ENCODE measurements at places on chromosomes 16 and 17.

DNA sequence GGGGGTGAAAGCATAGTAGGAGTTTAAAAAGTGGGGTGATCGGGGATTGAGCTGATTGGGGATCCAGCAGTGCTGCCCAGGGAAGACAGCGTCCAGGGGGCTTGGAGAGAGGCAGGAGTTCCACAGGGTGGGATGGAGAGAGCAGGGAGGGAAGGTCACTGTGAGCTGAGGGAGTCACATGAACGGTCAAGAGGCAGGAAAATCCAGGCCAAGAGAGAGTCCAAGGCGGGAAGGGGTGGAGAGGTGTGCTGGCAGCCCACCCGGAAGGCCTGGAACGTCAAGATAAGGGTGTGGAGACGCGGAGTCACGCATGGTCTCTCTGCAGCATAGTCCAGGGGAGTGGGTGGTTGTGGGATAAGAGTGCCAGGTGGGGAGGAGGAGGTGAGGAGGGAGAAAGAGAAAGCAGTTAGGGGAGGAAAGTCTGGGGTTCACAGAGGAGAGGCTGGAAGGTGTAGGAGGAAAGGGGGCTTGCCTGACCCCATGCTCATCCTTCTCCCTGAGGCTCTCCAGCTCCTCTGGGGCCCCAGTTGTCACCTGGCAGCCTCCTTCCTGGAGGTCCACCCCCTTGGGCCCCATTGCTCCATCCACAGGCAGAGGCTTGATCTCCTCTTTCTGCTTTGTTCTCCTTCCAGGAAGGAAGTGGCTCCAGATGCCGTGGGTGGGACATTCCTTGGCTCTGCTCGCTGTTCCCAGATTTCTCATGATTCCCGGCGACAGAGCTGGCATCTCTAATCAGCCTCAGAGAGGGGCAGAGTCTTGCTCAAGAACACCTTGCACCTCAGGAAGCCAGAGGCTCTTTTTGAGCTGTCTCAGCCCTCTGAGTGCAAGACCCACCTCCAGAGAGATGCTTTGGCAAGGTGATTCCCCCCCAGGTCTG lies 28.7 kb downstream of the CCR7 start:
- no peak for DNase-seq

DNA sequence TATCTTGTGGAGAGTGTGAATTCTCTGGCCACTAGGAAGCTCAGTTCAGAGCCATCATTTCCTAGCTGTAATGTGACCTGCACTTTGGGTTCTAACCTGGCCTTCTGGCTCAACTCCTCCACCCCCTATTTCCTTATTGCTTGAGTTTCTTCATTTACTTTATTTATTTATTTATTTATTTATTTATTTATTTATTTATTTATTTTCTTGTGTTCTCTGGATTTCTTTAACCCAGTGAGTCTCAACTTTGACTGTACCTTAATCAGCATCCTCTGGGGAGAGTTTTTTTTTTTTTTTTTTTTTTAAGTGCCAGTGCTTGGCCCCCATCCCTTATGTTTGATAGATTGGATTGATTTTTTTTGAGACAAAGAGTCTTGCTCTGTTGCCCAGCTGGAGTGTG lies 18.1 kb downstream of the EPN2 start:
- no peak for DNase-seq

DNA sequence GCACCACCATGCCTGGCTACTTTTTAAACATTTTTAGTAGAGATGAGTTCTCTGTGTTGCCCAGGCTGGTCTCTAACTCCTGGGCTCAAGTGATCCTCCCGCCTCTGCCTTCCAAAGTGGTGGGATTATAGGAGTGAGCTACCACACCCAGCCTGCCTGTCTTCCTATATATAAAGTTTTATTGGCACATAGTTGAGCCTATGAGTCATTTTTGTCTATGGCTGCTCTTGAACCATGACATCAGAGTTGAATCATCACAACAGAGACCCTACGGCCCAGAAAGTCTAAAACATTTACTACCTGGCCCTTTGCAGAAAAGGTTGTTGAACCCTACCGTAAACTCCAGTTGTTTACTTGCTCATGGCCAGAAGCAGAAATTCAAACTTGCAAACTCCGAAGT lies 7.9 kb downstream of the SEPTIN12 start:
- DNase-seq: peak; percentile 28

DNA sequence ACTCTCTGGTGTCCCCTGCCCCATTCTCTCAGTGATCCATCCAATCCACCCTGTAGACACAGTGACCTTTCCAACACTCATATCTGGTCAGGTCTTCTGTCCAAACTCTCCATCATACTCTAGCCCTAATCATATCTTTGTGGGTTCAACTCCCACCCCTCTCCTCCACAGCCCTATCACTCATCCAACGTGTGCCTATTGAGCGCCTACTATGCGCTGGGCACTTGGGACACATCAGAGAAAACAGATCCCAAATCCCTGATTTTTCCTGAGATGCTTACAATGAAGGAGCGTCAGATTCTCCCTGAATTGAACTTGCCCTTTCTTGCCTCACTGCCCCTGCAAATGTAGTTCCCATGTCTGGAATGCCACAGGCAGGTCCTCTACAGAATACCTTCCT lies 1.8 kb downstream of the DCTPP1 start:
- no peak for DNase-seq

DNA sequence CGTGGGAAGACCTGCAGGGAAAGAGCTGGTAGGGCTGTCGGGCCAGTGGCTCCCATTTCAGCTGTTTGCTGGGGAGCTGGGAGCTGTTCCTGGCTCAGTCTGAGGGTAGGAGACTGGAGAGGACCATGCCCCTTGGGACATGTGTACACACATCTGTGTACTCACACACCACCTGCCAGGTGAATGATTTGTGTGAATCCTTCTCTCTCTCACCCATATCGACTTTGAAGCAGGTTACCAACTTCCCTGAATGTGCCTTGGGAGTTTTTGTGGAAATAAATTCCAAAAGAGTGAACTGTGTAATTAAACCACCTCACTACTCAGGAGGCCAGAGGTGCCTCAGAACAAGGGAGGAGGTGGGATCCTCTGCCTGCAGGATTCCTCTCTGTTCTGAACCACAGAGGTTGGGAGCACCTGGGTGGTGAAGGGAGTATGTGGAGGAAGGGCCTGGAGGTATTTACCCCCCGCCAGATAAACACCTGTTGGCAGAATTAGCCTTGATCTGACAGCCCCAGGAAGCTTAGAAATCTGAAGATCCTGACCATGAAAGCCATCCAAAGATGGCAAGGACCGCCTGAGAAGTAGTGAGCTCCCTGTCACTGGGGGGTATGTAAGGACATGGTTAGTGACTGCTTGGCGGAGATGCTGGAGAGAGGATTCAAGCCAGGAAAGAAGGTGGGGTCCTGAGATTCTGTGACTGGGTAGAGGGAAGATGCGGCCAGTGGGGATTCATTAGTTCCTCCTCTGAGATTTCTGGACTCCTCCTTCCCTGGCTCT lies 3.3 kb downstream of the ABCC3 start:
- no peak for DNase-seq

Data from iris pigment epithelial cell (primary cell).